ENCODE measurements at places on chromosomes 2 and 18.

- no peak for DNase-seq
These were observed 217 bp downstream of the PXDN start for GRCh38 chr2:1744151-1744445.

GRCh38 chr18:63579616-63580015, 7.5 kb upstream of the SERPINB13 start:
- DNase-seq, result no peak

DNA sequence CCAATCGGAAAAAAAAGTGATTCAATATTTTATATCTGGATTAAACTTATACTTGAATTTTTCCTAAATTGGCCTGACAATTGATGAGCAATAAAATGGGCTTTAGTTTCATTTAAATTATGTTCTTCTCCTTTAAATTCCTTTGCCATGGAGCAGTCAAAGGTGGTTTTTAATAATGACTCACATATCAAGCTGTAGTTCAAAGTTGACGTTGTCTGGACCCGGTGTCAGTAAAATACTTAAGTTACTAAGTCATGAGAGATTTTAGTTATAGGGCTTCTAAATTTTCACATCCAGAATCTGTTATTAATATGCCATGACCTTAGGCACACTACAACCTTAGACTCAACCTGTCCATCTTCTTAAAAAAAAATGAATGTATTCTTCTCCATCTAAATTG, 62.5 kb downstream of the CDH2 start:
- no peak for DNase-seq

DNA sequence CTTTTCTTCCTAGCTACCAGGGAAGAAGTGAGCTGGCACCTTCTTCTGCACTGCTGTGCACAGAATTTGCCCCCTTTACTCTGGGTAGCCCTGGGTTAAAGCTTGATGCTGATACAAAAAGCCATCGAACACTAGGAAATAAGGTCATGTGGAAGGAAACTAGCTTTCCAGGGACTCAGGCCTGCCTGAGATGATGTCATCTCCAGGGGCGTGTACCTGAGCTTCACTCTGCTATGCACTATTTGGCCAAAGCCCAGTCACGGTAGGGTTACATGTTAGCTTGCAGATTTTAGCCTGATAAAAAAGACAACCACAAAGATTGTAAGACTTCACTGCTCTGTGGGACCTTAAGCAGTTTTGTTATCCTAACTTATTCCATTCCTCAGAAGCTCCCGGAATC, 20.4 kb downstream of the EDAR start:
- no peak for DNase-seq

DNA sequence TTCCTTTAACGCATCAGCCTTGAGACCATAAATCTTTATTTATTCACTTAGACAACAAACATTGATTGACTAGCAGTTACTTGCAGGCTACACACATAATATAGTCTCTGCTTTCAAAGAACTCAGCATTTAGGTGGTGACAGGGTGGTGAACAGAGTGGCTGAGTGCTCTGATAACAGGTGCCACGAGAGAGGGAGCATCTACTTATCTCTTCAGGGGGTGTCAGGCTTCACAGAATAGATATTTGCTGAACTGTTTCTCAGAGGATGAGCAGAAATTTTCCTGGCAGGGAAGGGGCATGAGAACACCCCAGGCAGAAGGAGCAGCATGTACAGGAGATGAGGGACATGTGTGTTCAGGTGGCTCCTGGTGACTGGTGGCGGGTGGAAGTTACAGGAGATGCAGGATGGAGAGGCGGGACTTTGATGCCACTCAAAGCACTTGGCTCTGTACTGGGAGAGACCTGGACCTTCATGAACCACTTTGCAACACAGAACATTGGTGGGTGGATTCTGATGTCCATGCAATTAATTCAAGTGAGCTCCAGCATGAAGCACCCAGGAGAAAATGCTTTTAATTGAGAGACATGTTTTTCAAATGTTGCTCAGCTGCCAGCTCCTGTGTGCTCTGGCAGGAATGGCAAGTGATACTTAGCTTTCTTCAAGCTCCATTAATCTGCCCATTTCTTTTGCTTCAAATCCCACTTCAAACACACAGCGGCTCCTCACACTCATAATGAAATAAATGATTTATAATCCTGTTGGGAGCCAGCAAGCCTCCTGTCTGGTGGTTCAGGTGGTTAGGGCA, 248.9 kb downstream of the MYCN start:
- no peak for DNase-seq

DNA sequence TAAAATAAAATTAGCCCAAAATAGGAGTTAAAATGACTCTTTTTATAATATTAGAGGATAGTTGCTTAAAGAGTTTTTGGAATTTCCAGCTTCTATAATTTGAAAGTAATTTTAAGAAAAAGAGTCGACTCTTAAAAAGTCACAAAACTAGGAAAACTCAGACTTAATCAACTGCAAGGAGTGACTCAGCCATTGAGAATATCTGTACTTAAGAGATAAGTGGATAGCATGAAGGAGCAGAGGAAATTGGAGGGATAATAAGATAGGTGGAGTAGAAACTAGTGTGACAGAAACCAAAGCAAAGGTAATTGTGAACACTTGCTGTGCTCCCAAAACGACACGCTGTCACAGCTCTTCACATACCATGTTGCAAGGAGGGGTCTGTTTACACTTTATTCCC, 8.4 kb downstream of the RSAD2 start:
- no peak for DNase-seq

GRCh38 chr18:41790687-41791086, 164.3 kb upstream of the PIK3C3 start:
- DNase-seq, result no peak

Data from activated CD4-positive, CD25-positive, alpha-beta regulatory T cell treated with anti-CD3 and anti-CD28 coated beads, Interleukin-2, amount 50 U/mL, for 72 hours (primary cell).